ENCODE measurements at places on chromosomes 7 and 10.

- DNase-seq: no peak
Observed at GRCh38 chr10:86757113-86757972, 924 bp downstream of the BMPR1A start.

DNA sequence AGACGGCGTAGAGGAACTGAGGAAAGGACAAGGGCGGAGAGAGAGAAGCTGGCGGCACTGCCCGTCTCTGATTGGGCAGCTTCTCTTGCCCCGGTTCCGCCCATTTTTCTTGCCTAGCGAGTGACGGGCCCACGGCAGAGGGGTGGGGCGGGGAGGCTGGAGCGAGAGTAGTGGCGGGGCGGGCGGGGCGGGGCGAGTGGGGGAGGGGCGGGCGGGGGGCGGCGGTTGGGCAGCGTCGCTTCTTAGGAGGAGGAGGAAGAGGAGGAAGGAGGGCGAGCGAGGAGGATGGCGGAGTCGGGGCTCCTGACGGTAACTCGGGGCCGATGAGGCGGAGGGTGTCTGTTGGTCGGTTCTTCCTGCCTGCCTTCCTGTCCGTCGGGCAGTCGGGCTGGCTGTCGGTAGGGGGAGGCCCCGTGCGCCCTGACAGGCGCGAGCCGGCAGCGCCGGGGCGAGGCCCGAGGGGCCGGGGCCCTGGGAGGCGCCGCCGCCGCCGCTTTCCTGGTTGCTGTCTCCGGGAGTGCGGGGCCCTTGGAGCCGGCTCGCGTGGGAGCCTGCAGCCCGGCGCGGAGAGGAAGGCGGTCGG lies at the start of gene SHOC2:
Gene SHOC2 (plus strand): TSS at position 256 of the 583 bp plus-strand sequence. CDS start 44,755 bp downstream, outside the sequence.
- DNase-seq: peak; percentile 99

DNA sequence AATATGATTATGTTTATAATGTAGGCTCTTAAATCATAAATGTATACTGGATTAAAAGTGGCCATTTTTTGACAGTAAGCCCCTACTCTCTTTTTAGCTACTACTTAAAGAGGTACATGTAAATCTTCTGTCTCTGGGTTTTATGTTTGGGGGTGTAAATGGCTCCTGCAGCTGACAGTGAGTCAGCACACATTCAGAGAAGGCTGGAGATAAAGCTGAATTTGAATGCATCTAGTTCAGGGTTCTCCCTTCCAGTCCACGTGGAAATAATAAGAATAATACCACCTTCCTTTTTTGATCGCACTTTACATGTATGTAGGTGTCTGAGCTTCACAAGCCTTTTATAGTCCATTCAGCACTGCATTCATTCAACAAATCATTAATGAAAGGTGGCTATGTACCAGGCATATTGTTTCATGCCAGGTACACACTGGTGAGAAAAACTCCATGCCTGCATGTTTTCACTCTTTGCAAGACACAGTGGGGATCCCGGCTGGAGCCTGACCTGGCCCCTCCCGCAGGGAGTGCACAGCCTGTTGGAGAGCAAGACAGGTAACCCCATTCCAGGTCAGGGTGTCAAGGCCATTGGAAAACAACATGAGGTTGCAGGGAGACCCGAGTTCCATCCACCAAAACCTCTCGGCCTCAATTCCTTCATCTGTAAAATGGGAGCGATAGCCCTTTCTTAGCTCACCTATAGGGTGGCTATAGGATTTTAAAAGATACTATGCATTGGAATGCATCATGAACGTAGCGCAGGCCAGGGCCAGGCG lies 107.5 kb upstream of the ANLN start:
- no peak for DNase-seq

DNA sequence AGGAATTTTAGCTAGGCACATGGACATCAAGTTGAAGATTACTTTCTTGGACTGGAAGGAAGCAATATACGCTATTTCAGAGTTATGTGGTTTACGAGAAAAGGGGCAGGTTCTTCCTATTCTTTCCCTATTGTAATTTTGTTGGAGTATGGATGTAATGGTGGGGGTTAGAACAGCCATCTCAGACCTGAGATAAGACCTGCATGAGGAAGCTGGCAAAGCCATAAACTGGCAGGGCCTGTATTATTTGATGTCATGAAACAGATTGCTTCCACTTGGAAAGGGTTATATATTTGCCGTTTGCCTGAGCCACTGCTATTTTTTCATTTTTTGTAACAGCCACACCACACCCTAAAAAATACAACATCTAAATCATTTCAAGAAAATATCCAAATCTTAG lies 220.5 kb upstream of the MAGI2 start:
- DNase-seq: no peak

DNA sequence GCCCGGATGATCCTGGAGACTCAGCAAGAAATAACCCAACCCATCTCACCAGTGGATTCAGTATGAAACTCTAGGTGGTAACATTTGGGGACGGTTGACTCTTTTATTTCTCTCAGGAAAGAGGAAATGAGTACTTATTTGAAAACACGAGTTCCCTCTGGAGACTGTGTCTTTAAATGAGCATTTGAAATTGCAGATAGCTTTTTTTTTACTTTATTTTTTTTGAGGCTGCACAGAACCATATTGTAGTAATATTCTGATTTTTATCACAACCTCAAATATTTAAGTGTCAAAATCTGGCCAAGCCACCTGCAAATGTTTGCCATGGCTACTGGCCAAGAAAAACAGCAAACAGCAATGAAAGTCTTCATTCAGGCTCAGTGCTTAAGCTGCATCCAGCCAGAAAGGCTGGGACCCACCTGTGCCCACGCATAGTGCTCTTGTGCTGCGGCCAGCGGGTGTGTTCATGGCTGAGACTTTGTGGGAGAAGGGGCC lies 160.8 kb downstream of the CREB5 start:
- DNase-seq: no peak

DNA sequence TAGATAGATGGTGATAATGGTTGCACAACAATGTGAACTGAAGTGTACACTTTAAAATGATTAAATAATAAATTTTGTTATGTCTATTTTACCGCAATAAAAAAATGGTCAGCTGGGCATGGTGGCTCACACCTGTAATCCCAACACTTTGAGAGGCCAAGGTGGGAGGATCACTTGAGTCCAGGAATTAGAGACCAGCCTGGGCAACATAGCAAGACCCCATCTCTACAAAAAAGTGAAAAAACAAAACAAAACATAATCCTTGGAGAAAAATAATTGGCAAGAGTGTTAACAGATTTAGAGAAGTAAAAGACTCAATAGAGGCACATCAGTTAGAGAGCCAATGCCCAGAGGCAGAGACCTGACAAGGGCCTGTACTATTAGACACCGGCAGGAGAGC lies 9.9 kb upstream of the RPEL1 start:
- DNase-seq: no peak

- no peak for DNase-seq
Observed at GRCh38 chr10:123800289-123800688, 91.3 kb downstream of the CPXM2 start.

DNA sequence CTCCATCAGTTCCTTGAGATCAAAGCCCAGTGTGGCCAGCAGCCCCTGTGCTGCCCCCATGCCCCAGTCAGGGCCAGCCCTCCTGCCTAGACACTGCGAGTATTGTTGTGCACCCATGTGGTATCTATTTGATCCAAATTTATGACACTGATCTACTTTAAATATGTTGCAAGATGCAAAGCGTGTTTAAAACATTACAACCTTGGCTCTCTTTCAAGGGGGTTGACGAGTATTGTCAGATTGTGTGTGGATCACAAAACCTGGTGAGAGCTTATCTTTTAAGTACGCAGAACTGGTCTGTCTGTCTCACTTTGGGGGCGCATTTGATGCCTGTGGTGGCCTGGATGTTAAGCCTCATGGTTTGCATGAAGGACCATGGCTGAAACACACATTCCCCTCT lies 108.9 kb downstream of the COL13A1 start:
- no peak for DNase-seq

DNA sequence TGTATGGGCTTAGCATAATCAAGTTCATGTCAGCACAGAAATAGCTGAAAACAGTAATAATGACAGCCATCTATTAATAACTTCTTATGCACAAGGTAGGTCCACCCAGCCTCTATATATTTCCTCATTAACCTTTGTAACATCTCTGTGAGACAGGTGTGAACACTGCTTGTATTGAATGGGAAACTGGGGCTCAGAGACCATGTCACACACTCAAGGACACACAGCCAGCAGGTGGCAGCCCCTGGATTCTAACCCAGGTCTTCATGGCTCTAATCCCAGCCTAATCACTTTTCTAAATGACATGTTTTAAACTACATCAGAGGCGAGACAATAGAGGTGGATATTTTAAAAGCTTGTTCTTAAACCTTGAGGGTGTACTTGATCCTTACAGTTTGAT lies 591.4 kb downstream of the PARD3 start:
- no peak for DNase-seq

DNA sequence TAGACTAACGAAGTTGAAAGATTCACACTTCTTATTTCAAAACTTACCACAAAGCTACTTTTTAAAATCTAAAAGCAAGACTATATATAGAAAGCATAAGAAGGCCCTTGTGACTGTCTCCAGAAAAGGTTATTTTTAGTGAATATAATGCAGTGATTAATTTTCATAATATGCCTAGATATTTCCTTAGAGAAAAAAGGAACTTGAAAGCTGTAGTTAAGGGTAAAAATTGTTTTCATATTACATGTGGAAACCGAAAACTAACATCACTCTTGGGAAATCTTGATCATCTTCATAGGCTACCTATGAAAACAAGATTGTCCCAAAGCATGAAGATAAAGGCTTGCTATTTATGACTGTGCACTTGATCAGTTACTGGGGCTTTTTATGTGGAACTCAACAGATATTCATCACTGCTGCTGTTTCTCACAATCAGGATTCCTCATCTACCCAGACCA lies 223.2 kb downstream of the SH2D4B start:
- no peak for DNase-seq

DNA sequence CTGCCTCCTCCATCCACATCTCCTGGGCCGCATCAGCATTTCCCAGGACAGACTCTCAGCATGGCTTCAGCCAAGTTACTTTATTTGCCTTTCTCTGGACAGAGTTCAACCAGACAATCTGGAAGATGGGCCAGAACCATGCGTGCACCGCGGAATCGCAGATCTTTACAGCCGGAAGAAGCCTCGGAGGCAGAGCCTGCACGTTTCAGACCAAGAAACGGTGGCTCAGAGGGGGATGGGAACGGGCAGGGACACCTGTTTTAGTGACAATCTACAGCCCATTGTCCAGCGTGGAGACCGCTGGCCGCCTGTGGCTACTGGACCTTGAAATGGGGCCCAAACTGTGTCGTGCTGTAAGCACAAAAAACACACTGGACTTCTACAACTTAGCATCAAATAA lies 3.5 kb downstream of the VIPR2 start:
- no peak for DNase-seq

DNA sequence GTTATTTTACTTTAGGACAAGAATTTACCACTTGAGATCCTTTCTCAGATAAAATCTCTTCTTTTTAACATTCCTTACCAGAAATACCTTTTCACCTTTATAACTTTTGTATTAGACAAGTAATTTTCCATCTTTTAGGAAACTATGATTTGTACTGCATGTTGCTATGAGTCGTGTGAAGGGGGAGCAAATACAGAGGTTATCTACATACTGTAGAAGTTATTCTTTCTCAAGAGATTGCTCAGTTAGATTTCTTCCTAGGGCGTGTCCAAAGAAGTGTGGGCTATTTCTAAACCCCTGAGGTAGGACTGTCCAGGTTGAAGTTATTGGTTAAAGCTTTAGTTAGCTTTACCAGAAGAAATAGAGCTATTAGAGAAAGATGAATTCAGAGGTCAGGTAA lies 30.2 kb upstream of the ARHGAP12 start:
- DNase-seq: no peak

- DNase-seq: no peak
Observed at GRCh38 chr10:3954615-3955014, 169.6 kb upstream of the KLF6 start.

- DNase-seq: no peak
Observed at GRCh38 chr7:6725003-6725402, 18.3 kb upstream of the ZNF12 start.

- DNase-seq: no peak
Observed at GRCh38 chr7:92621561-92622023, 31.4 kb upstream of the FAM133B start.

DNA sequence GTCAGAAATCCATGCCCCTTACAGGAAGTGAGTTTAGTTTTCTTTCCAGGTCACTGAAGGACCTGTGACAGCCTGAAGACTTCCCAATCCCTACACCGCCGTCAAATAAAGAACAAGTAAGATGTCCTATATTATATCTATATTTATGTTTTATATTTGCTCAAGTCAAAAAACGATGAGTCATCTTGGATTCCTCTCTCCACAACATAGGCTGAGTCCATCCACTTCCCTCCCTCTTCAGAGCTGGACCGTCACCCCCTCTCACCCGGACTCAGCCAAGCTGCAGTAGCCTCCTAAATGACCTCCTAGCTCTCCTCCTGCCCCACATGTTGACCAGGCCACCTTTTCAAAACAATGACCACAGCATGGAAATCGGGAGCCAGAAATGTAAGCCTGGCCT lies 53.5 kb downstream of the GLI3 start:
- DNase-seq: no peak

- no peak for DNase-seq
Observed at GRCh38 chr10:113003052-113003451, 53.0 kb downstream of the TCF7L2 start.

DNA sequence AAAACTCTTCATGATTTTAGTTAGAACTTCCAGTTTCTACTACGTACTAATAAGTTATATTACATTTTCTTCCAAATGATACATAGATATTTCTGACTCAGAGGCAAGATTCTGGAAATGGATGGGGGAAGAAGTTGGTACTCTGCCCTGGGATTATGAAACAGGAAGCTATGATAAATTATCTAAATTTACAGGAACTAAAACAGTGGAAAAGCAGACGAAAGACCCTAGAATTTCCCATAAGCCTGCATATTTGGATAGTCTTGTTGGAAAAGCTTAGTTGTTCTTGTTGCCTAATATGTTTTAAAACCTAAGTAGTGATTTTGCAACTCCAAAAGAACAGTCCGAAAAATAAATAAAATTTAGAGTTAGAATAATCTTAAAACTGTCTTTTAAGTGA lies 21.8 kb downstream of the CFAP69 start:
- no peak for DNase-seq
